Ecto neural progenitor cell (in vitro differentiated cells): ENCODE measurements at places on chromosomes 12 and 14.

DNA sequence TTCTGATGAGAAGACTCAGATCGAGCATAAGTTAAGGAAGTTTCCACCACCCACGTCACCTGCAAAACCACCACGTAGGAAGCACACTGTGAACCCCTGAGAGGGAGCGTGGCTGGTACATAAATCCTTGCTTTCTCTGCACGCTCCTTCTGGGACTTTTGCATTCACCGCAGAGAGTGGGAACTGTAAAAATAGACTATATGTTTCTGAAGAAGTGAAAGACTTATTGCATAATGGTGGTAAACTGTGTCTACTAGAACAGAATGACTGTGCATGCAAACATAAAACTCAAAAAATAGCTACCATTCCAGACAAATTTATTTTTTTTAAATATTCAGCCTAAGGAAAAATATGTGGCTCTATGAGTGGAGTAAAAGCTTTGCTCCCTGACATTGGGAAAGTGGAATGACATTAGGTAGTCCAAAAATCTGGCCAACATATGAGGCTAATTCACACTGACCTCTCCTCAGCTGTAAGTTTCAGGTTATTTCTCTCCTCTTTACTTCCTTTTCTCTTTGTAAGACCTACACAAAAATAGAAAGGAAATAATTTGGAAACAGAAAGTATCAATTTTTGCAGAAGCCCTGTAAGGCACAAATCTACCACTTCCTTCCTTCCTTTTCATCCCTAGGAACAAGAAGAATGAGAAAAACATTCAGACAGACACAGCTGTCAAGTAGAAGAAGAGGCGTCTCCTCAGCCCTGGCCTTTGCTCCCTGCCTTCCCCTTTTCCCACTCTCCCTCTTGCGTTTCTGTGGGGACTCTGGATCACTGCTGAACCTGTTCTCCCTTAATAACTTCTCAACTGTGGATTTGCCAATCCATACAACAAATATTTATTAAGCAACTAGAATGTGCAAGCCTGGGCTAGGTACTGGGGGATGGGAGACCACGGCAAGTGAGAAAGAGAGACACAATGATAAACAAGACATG lies 264.3 kb upstream of the FOXN3 start:
- no peak for DNase-seq

DNA sequence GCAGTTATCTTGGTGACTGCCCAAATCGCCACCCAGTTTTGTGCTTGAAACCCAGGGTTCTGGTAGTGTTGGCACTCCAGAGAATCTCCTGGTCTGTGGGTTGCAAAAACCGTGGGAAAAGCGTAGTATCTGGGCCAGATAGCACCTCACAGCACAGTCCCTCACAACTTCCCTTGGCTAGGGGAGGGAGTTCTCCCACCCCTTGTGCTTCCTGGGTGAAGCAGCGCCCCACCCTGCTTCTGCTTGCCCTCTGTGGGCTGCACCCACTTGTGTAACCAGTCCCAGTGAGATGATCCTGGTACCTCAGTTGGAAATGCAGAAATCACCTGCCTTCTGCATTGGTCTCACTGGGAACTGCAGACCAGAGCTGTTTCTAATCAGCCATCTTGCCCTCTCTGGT lies 16.4 kb downstream of the CLEC2D start:
- DNase-seq, result no peak

- no peak for DNase-seq
Measured at GRCh38 chr12:89358805-89359204, 6.5 kb upstream of the DUSP6 start.

DNA sequence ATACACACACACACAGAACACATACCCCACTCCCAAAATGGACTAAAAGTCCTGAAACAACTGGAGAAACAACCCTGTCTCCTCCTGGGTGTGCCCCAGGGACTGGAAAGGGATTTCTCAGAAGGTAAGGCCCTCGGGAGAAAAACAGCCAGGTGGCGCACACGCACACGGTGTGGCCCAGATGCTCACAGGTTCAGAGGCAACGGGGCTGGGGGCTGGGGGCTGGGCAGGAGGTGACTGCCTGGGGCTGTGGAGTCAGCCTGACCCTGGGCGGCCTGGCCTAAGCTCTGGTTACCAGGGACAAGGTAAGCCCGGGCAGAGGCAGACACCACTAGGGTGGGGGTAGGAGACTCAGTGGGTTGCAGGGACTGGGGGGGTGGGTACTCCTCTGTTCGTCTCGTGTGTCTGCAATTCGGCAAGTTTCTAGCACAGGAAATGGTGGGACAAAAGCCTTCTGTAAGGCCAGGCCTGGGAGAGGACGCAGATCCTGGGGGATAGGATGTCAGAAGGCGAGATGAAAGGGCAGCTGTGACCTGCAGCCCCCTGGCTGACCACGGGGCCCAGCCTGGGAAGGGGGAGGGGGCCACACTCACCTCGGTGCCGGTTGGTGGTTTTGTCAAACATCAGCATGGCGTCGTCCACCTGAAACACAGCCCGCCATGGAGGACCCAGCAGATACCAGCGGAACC lies 10.4 kb downstream of the MSI1 start:
- DNase-seq, result peak; percentile 64

DNA sequence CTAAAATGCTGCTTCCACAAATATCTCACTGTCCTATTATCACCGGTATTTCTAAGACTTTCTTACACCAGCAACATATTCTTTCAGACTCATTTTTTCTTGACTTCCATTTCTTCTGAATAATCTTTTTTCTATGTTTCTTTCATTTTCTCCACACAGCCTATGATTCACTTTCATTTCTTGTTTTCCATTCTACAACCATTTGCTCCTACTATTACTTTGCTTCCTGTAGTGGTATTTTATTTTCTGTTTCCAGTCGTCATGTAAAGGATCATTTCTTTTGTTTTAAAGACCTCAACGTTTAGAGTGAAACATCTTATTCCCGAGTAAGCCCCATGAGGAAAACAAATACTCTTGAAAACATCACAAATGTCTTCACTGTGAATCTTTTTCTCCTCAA lies 182.2 kb upstream of the MDGA2 start:
- no peak for DNase-seq

DNA sequence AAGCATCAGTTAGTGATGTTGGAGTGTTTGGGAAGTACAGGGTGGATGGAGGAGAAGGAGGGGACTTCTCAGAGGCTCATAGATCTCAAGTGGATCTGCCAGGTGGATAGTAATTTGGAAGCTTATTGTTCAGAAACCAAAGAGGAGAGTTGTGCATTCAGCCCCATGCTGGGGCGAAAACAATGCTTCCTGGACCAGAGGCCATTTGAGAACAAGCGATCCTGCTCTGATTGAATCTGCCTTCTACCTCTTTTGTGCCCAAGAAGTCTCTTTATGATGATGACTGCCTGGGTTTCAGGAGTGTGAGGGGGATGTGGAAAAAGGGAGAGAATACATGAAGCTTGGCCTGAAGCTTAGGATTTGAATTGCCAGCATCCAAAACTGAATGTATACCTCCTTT lies 110.8 kb upstream of the SRRM4 start:
- no peak for DNase-seq

- no peak for DNase-seq
Measured at GRCh38 chr14:106631879-106632278, 1105.5 kb downstream of the TMEM121 start.

DNA sequence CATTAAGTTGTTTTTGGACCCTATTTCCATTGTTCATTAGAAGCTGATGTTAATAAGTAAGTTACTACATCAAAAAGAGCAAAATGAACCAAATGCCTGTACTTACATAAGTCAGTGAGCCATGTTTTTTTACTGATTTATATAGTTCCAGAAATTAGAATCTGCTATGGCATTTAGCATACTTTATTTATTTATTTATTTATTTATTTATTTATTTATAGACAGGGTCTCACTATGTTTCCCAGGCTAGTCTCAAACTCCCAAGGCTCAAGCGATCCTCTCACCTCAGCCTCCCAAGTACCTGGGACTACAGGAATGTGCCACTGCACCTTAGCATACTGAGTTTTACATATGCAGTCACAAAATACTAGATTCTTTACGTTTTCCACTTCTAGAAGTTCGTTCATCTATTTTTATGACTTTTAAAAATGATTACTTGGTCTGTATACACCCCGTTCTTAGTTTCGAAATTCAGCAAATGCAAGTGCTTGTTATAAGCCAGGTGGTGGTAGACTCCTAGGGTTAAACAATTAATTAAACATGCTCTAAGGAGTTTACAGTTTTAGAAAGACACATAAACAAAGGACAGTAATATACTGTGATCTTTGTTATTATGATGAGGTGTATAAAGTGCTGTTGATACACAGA lies 69.8 kb downstream of the SCFD1 start:
- no peak for DNase-seq
